ENCODE measurements at places on chromosomes 7 and 10.

DNA sequence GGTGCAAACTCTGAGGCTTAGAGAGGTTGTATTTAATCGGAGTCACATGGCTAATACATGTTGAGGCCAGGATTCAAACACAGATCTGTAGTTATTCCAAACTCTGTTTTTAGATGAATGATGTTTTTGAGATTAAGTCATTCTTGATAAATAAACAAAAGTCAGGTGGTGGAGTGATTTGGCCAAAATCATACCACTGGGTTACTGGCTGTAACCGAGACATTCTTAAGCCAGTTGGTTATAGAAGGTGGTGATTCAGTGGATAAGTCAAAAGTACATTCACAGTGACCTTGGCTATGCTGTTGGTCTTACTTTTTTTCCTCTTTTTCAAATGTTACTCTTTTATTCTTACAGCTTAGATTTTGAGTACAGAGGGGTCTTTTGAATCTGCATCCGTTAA, 361.4 kb downstream of the KIF20B start:
- no peak for DNase-seq

DNA sequence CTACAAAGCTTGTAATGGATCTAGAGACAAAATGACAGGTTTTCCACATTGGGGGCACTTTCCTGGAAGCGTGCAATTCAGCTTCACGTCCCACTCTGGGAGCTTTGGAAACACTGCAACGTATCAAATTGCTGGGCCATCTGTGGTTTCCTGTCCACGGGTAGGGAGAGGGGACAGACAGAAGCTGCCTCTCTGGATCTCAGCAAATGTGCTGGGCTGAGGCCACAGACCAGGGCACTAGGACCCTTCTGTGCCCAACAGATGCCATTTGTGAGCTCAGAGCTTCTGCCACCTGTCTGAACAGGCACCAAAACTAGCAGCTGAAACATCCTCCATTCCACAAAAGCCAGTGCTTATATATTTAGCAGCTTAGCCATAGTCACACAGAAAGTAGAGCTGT, 40.9 kb upstream of the FRMD4A start:
- peak; percentile 93 for DNase-seq

DNA sequence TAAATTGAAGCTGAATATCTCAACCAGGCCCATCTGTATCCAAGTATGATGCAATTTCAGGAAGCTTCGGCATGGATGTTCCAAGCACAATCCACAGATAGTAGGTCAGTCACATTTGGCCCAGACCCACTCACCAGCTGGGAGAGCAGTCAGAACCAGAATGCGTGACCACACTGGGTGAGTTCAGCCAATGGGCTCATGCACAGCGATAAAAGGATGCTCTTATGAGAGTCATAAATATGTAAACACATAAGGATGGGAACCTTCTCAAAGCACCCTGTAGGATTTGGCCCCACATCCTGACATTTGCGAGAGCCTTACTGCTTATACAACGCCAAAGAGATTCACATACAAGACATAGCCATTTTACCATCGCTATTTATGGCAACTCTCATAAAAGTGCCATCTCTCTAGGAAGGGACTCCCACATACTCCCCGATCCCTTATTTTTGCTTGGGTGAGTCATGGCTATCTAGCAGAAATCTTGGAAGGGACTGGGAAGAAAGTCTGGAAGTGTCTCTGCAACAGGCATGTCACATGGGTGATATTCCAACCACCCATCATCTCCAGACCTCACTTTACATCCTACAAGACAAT, 3.0 kb downstream of the AFAP1L2 start:
- DNase-seq = peak; percentile 97

DNA sequence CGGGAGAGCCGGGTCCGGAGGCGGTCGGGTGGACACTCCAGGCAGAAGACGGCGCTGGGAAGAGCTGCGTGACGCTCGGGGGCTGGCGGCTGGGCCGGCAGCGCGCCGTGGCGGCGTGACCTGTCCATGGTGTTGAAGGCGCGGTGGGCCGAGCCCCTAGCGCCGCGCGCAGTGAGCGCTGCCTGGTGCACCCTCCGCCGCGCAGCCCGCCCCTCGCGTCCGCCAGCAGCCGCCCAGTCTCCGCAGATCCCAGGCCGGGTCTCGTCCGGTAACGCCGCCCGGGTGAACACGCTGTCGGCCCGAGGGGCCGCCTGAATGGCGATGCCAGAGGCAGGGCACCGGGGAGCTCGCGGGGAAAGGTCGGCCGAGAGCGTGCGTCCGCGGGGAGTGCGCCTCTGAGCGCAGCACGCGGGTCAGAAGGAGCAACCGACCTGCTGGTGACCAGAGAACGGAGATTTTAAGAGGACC, 657 bp upstream of the TMEM178B start:
- peak; percentile 56 for DNase-seq

- DNase-seq = no peak
Measured at GRCh38 chr7:13980474-13980873, 9.0 kb downstream of the ETV1 start.

DNA sequence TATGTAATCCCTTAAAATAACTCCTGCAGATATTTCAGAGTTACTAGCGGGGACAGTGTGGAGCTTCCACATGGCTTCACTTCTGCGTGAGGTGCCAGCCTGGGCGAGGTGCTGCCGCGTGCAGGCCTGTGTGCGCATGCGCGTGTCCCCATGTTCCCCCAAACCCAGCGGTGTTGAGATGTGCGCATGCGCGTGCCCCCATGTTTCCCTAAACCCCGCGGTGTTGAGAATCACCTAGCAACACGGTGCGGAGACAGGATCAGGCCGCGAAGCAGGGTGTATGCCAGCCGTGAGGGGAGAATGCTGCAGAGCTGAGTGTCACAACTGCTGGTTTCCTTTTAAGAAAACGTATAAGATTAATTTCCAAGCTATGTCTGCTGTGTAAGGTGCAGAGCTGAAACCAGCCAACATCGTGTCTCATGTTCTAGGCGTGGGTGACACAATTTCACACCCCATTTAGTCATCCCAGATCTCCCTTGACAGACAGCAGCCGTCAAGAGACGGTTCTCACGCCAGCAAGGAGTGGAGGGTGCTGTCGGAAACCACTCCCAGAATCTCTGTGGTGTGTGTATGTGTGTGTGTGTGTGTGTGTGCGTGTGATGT, 71.9 kb upstream of the ADARB2 start:
- no peak for DNase-seq

- no peak for DNase-seq
Measured at GRCh38 chr7:2926896-2927405, 82.8 kb upstream of the GNA12 start.

DNA sequence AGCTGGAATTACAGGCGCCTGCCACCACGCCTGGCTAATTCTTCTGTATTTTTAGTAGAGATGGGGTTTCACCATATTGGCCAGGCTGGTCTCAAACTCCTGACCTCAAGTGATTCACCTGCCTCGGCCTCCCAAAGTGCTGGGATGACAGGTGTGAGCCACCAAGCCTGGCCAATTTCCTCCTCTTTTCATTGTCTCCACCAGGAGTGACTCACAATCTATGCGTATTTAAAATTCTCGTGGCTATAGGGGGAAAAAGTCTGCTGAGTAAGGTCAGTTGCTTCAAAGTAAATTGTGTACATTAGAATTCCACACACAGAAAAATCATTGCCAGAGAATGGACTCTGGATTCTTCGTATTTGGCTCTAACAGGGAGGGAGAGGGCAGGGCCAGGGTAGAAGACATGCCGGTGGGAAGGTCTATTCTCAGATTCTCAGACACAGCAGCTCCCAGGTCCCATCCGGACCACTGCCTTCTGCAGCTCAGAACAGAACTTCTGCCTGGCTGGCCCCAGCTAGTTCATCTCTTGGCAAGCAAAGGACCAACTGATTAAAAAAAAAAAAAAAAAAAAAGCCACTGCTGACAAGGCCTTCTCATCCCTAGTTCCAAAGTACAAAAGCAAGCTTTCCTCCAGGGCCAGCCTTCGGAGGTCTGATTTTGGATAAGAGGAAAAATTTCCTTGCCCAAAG, 22.2 kb downstream of the PSPH start:
- DNase-seq = no peak

GRCh38 chr10:77541247-77541646, 96.4 kb downstream of the KCNMA1 start:
- DNase-seq = no peak

DNA sequence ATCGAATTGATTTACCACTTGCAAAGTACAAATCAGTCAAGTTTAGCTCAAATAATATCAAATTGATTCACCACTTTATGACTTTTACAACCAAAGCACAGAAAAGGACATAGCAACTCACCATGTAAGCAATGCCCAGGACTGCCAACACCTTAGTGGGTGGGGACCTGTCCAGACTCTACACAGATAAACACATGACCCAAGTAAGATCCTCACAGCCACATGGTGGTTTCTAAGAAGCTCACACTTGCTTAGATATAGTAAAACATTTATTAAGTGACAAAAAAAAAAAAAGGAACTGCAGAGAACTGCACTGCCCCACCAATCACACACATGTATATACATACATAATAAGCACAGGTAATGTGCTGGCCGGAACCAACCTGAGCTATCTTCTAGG, 116.2 kb downstream of the SLC25A13 start:
- no peak for DNase-seq

DNA sequence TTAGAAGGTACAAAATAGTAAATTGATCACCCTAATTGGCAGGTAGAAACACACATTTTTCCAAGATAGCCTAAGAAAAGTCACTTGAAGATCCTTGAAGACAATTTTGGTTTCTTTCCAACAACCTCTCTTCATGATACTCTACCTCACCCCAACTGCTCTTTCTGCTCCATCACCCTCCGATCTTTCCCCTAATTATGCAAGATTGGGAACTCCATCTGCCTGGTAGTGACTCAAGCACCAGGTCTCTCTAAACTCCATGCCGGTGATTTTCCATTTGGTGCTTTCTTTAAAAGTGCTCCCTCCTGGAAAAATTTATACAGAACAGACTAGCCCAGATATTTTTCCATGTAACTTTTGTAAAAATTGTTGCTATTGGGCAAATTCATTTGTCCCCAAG, 1.1 kb upstream of the AKR1B1 start:
- DNase-seq = no peak

DNA sequence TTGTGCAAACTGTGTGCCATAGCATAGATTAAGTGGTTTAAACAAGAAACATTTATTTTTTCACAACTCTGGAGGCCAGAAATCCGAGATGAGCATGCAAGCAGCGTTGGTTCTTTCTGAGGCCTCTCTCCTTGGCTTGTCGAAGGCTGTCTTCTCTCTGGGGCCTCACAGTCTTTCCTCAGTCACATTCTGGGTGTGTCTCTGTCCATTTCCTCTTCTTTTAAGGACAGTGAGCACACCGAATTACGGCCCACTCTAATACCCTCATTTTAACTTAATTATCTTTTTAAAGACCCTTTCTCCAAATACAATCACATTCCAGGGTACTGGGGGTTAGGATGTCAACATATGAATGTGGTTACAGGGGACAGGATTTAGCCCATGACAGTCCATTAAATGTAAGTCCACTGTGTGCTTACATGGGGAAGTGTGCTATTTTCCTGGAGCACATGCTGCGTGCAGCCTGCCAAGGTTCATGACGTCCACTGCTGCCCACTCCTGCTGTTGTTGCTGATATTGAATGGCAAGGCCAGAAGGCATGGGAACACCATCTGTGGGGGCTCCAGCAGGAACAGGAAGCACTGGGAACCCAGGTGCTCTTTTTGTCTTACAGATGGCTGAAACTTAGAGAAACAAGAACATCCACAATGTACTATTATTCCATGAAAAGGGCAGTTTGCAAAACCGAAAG, 365.5 kb downstream of the GALNT17 start:
- peak; percentile 87 for DNase-seq

GRCh38 chr7:122556219-122556618, 142.7 kb downstream of the RNF133 start:
- DNase-seq = no peak

GRCh38 chr7:15464667-15465121, 97.1 kb downstream of the AGMO start:
- DNase-seq = peak; percentile 74

DNA sequence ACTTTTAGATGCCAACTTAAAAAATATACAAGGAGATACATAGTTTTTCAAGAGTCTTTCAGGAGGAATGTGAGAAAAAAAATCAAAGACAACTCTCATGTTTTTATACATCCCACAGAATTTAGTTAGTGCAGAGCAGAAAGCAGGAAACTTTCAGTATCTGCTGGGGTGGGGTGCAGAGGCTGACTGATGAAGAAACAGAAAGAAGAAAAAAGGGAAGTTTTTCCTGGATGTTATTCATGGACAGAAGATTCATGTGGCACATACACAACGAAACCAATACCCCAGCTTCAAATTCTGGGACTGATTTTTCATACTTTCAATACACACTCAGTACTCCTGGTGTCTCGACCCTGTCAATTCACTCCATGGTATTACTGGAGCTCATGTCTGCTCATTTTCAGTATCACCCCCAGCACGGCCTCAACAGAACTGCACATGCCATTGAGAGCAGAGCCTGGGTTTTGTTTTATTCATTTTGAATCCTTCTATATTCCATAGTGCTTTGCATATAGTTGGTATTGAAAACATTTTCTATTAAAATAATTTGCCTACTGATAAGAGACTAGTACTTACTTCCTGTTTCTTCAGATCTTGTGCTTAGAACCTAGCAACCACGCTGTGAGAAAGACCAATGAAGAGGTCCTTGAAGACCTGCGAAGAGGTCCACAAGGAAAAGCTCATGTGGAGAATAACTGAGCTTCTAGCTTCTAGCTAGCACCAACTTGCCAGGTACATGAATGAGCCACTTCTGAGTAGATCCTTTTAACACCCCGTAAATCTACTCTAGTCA, 49.0 kb downstream of the NDUFB2 start:
- DNase-seq = peak; percentile 9

DNA sequence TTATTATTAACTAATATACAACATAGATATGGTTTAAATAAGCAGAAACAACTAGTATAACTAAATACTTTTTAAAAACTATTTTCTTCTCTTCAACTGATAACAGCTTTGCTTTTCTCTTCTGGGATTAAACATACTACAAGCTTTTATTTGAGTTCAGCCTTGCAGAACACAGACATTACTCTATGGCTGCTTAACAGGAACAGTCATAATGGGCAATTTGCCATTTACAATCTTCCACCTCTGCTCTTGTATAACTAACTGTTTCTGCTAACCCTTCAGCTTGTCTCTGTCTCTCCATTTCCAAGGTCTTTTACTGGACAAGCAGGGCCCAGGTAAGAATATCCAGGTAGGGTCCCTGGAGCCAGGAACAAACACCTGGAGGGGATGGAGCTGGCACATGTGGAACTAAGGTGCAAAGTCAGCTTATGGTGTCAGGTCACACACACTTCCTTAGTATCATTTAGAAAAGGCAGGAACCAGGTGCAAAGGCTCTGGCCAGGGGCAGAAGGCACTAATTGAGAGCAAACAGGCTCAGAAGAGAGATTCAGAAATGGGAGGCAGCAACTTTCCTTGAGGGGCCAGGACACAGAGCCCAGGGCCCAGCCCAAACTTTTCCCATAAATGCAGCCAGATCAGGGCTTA, 93.1 kb downstream of the STRA8 start:
- peak; percentile 23 for DNase-seq

GRCh38 chr7:90788052-90788451, 191.9 kb downstream of the CDK14 start:
- DNase-seq = peak; percentile 95

- DNase-seq = peak; percentile 27
Measured at GRCh38 chr7:73520673-73521635, 1.1 kb downstream of the BAZ1B start.

GRCh38 chr7:23873306-23873705, 163.3 kb downstream of the STK31 start:
- DNase-seq = peak; percentile 16

- no peak for DNase-seq
Measured at GRCh38 chr10:5906651-5907050, 16.6 kb downstream of the FBH1 start.
